ENCODE measurements at places on chromosomes 1 and 21.

- DNase-seq = no peak
Measured at GRCh38 chr1:114080511-114081436, 72.9 kb downstream of the SYT6 start.

- DNase-seq = no peak
Measured at GRCh38 chr1:10187026-10187334, 23.4 kb upstream of the KIF1B start.

GRCh38 chr1:219798283-219799030, 129.9 kb downstream of the SLC30A10 start:
- peak; percentile 82 for DNase-seq

DNA sequence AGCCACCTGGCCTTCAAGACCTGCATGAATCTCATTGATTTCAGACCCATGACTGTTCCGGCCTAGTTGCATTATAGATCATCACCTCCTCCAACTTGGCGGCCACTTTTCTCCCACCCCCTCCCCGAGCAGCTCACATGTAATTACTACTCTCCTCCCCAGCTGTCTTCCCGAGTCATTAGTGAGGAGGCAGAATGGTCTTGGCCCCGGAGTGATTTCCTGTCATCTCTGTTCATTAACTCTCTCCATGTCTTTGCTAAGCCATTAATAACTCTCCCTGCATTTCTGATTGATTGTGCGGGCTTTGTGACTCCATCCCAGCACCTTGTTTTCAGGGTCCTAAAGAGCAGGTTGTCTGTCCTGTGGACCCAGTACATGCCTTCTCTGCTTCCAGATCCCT, 75.6 kb upstream of the CNTN2 start:
- no peak for DNase-seq

DNA sequence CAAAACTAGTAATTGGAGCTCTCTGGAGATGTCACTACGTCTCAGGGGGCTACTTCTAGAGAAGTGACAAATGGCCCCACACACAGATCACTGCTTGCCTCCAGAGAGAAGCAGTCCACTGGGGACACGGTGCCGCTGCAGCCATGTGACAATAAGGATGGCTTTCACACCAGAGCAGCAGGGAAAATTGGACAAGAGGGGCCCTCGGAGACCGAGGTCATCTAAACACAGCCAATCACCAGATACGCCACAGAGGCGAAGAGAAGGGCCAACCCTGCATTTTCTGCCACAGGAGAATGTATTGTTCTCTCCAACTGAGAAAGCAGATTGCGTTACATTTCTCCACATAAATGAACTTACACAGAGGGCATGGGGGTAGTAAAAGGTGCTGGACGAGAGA, 51.2 kb upstream of the TIAM1 start:
- no peak for DNase-seq

DNA sequence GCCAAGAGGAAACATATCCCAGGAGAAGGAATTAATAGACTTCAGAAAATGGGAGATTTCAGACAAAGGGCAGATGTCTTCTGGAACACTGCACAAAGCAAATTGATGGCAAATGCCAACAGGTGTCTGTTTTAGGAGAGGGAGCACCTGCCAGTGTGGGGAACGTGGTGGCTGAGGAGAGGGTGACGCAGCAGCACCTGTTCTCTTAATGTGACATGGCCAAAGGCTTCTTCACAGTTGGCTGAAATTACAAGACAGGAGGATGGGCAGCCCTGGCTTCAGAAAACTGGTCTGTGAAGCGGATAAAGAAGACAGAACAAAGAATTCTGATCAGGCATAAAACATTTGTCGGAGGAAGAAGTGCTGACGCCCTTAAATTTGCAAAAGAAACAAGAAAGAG, 178.7 kb upstream of the RUNX1 start:
- DNase-seq = no peak

GRCh38 chr1:35190784-35191183, 2.2 kb downstream of the SFPQ start:
- no peak for DNase-seq

DNA sequence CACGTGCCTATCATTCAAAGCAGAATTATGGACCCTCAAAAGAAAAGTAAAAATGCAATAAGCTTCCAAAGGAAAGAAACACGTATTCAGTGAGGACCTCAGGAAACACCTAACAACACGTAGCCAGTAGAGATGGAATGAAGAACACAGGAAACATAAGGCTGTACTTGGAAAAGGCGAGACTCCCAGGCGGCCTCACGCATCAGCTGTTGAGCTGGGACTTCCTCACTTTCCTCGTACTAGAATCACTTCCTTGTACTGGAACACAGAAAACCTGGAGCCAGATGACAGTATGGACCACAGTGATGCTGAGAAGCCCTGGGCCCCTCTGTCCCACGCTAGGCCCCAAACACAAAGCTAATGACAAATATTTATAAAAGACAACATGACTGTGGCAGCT, 94.4 kb upstream of the BACE2 start:
- DNase-seq = no peak

DNA sequence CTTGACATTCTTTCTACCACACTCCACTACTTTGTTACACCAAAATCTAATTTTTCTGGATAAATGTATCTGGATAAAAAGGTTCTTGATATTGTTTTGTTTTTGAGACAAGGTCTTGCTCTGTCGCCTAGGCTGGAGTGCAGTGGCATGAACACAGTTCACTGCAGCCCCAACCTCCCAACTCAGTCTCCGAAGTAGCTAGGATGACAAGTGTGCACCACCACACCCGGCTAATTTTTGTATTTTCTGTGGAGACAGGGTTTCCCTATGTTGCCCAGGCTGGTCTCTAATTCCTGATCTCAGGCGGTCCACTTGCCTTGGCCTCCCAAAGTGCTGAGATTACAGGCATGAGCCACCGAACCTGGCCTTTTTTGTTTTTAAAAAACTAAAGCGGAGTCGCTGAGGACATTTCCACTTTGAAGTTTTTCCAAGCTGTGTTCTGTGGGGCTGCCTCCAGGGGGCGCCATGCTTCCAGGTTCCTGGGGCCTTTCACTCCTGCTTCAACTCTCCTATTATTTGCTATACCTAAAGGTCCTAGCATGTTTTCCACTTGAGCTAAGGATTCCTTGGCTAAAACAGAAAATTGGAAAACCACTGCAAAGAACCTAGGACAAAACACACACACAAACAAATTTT, 14.1 kb upstream of the NCMAP start:
- no peak for DNase-seq

- peak; percentile 23 for DNase-seq
Measured at GRCh38 chr1:41454406-41454805, 30.1 kb downstream of the EDN2 start.

- DNase-seq = no peak
Measured at GRCh38 chr1:229287267-229287666, 16.4 kb downstream of the RAB4A start.

Data from HT1080 (cell line).